ENCODE measurements at places on chromosomes 7 and 10.
A peak's percentile ranks its signal among the peaks of the same experiment; 100 is the strongest.

GRCh38 chr10:126049759-126050700 lies 153.7 kb downstream of the FANK1 start:
- no peak for DNase-seq

DNA sequence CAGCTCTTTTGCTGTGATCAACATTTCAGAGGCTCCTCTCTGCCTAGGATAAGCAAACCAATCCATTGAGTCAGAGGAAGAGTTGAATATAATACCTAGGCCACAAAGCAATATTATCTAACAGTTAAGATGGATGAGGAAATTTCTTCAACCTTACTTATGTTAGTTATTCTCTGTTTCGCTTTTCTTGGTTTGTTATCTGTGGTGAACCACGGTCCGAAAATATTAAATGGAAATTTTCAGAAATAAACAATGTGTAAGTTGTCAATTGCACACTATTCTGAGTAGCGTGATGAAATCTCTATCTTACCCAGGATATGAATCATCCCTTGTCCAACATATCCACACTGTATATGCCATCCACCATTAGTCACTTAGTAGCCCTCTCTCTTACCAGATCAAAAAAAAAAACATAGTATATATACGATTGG lies 1.5 kb upstream of the HTR7 start:
- no peak for DNase-seq

DNA sequence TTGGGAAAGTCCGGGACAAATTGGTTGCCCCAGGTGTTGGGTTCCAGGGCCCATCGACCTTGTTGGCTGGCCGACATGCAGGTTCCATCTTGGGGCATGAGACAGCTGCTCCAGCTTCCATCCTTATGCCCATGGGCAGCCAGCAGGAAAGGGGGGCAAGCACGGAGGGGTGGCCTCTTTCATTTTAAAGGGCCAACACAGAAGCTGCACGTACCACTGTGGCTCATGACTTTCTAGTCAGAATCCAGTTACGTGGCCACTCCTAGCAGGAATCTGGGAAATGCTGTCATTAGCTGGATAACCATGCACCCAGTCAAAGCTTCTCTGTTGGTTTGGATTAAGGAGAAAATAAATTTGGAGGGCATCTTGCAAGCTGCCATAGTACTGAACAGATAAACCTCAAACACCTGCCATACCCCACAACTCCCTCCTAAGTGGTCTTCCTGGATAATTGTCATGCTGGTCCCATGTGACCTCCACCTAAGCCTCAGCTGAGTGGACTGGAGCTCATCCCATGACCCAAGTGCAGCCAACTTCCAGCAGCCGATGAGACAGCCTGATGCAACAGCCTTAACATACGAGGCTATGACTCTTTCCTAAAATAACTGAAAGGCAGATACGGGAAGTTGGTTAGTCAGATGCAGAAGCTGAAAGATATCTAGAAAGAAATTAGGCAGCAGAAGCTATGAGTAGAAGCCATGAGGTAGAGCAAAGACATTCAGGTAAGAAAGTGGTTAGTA lies 21.4 kb upstream of the GSDME start:
- DNase-seq = no peak

- DNase-seq = no peak
Measured at GRCh38 chr10:20909801-20910200, 12.7 kb upstream of the NEBL start.

DNA sequence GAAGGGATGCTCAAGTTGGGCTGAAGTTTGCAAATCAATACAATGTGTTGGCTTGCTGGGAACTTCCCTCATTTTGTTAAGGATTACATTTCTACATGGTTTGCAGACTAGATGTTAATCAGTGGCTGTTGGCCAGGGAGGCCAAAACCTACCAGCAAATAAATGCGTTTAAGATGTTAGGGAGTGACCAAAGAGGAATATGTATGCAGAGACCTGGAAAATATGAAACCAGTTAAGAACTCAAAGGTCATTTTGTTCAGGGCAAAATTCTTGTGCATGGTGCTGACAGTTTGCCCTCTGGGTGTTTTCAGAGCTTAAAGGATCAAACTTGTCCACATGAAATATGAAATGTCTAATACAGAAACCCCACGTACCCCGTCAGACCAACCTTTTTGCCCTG lies 30.3 kb downstream of the GATA3 start:
- DNase-seq = no peak

- DNase-seq = no peak
Measured at GRCh38 chr7:2195400-2196246, 37.1 kb downstream of the MAD1L1 start.

GRCh38 chr7:80731281-80731680 lies 92.8 kb downstream of the CD36 start:
- no peak for DNase-seq

GRCh38 chr10:124878457-124878739 lies 63.5 kb upstream of the ZRANB1 start:
- no peak for DNase-seq

GRCh38 chr7:16739863-16740622 lies 13.5 kb upstream of the TSPAN13 start:
- DNase-seq = peak; percentile 30

GRCh38 chr7:45443263-45443662 lies 130.9 kb upstream of the ADCY1 start:
- DNase-seq = no peak

DNA sequence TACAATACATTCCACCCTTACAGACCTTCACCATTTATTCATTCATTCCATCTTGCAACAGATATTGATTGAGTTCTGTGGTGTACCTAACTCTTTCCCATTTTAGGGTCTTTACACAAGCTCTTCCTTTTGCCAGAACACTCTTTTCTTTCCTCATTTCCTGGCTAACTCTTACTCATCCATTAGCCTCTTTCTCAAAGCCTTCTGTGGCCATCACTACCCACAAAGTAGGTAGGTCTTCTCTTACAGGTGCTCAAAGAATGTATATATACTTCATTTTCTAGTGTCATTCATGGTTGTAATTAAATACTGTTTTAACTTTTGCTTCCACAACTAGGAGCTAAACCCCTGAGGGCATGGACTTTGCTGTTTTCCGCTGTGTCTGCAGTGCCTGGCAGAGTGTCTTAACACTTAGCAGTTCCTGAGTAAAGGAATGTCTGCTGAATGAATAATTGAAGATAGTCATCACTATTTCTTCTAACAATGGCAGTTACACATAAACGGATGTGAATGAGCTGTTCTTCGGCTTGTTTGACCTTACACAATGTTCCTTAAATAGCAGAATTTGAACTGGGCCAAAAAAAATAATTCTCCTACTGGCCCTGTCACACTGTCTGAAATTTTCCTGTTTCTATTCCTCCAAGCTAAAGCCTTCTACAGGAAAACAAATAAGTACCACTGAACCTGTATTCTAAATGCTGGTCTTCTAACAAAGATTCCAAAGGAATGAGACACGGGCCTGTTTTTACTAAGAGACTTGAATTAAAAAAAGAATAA lies 15.1 kb downstream of the BCAP29 start:
- DNase-seq = no peak

- DNase-seq = no peak
Measured at GRCh38 chr10:25888627-25889026, 45.4 kb upstream of the MYO3A start.

DNA sequence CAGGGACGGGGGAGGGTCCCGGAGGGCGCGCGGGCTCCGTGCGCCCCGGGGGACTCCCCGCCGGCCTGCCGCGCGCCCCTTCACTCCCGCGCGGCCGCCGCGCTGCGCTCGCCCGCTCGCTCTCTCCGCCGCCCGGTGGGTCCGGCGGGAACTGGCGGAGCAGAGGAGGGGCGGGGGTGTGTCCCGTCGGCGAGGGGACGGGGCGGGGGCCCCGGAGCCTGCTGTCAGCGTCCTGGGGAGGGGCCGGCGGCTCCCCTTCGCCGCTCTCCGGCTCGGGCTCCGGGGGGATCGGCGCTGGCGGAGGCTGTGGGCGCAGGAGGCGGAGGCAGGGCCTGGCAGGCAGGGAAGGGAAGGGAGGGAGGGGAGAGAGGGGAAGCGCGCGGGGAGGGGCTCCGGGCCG lies at the start of gene SH3PXD2A:
TSS of gene SH3PXD2A (minus strand) at position 153 of the 400 bp plus-strand sequence. CDS start 310 bp downstream, outside the sequence.
- no peak for DNase-seq

DNA sequence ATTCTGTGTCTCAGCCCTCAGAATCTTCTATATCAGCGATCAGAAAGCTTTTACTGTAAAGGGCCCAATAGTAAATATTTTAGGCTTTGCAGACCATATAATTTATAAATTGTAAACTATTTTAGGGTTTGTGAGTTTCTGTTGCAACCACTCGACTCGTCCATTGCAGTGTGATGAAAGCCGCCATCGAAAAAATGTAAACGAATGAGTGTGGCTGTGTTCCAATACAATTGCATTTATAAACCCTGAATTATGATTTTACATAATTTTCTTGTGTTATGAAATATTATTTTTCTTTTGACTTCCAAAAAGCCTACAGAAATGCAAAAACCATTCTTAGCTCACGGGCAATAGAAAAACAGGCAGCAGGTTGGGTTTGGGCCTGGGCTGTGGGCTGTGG lies 62.5 kb upstream of the ADO start:
- DNase-seq = no peak

DNA sequence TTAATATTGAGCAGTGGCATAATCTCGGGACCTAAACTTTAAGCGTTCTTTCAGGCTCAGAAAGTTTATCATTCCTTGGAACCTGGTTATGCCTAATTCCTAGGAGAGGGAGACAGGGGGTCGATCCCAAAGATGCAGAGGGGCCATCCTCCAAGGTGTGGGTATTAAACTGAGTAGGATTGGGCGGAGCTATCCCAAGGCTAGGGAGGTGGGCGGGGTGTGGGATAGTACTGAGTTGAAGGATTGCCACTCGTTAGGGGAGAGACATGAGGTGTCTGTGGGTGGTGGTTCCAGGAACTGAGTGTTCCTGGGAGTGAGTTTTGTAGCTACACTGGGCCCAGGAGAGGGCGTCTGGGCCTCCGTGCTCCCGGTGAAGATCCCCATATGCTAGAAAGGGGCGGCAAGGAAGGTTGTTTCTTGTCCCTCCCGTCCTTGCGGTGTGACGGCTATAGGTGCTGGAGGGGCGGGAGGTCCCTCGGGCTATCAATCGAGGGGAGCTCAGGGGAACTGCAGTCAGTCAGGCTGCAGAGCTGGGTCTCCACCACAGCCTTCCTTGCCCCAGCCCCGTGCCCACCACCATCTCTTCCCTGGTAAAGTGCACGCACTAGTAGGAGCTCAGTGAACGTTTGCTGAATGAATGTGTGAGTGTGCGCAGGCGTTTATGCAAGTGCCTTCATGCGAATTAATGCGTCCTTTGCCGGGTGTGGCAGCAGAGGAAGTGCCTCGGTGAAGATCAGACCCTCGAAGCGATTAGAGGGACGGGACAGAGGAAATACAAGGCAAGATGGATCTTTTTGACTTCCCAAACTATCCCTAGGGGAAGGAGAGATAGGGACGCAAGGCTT lies 3.0 kb upstream of the HMX2 start:
- no peak for DNase-seq

GRCh38 chr7:107816011-107816566 lies 13.1 kb upstream of the SLC26A3 start:
- no peak for DNase-seq

DNA sequence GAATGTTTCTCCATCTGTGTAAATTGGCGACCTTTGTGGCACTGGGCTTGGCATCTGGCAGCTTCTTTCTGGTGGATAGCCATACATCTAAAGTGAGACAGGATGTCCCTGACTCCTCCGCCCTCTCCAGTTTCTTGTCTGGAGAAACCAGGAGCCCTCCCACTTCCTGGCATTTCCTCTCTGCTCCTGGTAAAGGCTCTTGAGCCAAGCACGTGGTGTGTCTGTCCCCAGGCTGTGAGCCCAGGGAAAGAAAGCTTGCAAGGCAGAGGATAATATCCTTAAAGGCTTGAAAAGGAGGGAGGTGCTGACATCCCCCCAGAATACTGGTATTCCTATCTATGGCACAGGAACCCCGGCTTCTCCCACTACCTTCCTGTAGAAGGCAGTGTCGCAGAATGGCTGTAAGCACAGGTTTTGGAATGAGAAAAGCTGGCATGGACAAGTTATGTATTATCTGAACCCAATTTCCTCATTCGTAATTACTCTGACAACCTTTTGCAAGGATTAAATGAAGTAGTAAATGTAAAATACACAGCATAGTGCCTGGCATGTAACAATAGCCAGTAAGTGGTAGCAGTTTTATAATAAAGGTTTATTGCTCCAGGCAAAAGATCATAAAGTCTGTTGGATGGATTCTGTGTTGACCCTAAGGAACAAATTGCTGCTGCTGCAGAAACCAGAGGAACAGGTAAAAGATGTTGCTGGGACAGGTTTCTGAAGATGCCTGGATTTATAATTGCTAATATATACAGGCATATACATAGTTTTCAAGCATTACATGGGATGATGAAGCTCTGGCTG lies 11.8 kb upstream of the ACSL5 start:
- DNase-seq = no peak

- DNase-seq = no peak
Measured at GRCh38 chr10:57142925-57143576, 782.0 kb upstream of the ZWINT start.

- DNase-seq = no peak
Measured at GRCh38 chr10:26637521-26638275, 59.8 kb upstream of the PDSS1 start.

DNA sequence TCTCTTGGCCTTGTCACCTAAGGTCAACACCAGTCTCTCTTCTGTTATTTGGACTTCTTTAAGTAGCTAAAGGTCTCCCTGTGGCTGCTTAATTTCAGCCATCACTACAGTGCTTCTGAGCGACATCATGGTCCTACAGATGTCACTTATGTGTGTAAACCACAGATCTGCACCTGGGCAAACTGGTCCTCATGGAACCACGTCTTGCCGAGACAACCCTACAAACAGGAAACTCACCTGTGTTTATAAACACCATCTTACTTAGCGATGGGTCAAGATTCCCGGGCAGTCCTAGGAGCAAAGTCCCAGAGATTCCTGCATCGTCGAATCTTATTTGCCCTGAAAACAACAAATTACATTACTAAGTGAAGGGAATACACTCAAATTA lies 27.8 kb downstream of the KLF6 start:
- DNase-seq = no peak

DNA sequence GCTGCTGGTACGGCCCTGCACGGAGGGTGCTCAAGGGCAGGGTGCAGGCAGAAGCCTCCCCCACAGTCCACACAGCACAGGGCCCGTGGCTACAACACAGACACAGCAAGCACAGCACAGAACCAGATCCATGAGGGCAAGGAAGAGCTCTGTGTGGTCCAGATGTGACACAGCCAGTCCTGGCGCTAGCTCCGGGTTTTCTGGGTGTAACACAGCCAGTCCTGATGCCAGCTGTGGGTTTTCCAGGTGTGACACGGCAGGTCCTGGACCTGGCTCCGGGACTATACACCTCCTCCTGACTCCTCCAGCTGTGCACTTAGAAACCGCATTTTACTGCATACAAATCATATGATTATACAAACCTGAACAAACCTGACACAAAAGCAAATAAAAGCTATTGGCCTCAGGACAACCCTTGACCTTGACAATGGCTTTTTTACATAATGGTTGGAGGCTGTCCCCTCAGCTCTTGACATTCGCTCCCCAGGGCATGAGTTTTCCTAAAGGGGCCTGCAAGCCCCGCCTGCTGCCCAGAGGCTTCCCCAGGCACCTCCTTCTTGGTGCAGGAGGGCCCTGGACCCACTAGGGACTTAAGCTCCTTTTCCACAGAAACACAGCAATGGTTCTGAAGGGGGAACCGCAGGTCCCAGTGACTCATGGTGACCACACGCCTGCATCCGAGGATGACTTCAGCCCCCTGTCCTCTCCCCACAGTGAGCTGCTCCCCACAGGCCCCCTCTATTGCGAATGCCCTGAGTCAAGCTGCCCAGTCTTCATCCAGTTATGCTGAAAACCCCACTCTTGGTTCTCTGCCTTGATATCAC lies 209.6 kb downstream of the PTPRN2 start:
- no peak for DNase-seq

All from omental fat pad (tissue), 4 donors.